ENCODE measurements at places on chromosomes 3 and 15.

DNA sequence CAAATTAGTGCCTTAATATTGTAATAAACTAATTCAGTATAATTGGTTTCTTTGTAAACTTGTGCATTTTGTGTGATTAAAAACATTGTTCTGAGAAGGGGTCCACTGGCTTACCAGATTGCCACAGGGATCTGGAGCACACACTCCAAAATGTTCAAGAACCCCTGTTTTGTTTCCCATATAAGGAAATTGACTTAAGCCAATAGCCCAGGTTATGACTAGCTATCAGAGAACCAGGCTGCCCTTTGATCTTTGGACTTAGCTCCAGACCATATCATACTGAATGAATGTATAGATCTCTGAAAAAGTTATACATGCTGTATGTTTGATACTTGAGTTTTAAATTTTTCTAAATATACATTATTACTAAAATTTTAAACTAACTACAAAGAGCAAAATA lies 91.7 kb downstream of the NPTN start:
- DNase-seq, result no peak

DNA sequence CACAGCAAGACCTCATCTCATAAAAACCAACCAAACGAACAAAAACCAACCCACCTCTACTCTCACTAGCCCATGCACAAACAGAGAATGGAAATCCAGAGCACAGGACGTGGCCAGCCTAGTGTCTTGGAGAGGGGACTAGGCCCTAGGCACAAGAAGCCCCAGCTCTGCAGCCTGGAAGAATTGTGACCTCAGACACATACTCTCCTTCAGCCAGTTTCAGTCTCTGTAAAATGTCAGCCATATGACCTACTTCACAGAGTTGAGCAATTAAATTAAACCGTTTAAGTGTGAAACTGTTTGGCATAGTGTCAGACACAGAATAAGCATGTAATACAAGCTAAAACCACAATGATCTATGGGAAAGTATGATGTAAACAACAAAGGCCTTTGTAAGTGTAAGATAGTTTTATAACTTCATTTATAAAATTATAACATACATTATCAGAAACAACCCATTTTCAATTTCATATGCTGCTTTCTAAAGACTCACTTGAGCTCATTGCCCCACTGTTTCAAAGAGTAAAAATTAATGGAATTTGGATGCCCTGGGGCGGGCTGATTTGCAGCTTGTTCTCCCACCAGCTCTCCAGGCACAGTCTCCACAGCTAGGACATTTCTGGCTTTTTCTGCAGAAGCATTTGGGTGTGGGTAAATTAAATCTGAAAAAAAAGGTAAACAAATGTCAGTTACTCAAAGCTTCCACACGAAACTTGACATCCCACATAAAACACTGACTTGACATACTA lies 32.9 kb downstream of the TBC1D2B start:
- no peak for DNase-seq

DNA sequence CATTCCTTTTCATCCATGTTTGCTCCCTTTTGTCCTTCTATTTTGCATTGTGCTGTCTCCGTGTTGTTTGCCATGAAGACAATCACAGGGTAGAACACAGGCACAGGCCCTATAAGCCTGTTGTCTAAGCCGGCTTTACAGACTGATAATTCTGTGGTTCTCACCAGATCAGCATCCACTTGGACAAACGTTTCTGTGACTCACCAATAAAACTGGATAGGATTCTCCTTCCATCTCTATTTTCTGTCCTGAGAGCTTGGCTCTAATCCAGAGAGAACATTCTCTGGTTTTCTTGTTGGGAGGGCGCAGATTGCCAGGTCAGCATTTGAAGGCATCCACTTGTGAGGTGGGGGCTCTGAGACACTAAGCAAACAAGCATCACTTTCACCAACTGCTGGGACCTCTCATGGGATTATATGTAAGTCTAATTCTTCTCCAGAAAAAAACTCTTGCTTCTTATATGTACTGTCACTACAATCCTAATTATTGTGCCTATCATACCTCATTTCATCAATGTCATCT lies 101.6 kb downstream of the ERC2 start:
- DNase-seq, result no peak

- DNase-seq, result no peak
These were observed 119.5 kb downstream of the FRMD5 start for GRCh38 chr15:44075535-44075934.

DNA sequence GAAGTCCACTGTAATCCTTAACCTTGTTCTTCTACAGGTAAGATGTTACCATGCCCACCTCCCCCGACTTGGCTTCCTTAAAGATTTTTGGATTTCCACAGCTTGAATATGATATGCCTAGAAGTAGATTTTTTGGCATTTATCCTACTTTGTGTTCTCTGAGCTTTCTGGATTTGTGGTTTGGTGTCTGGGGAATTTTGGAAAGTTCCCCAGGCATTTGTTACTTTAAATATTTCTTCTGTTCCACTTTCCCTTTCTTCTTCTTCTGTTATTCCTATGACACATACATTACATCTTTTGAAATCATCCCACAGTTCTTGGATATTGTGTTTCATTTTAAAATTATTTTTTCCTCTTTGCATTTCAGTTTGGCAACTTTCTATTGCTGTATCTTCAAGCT lies 122.1 kb upstream of the TMEM108 start:
- no peak for DNase-seq

GRCh38 chr15:70493787-70494516 lies 269.4 kb downstream of the UACA start:
- no peak for DNase-seq

DNA sequence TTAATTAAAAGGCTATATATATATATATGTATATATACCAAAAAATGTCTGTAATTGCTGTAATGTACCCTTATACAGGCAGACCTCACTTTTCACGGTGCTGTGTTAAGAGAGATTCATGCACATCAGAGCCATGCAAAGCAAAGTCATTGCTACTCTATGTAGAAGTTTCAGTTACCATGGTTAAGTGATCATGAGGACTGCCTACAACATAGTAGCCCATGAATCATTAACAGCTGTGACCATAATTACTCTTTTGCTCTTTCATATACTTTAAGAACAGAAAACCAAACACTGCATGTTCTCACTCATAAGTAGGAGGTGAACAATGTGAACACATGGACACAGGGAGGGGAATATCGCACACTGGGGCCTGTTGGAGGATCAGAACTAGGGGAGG lies 225.3 kb upstream of the EPHA3 start:
- DNase-seq, result no peak

DNA sequence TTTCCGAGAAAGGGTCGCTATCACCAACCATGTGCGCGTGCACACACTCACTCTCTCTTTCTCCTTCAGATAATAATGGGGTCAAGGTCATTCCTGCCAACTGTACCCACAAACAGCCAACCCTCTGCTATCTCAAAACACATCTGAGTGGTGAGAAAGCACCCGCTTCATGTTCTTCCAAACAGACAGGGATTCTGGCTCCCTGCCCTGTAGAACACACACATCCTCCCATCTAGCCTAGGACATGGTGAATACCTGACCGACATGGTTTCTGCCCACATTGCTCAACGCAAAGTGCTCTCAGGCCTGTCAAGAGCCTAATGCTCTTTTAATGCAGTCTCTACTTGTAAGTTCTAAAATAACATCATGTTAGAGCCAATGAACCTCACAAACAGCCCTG lies 302.2 kb downstream of the FOXP1 start:
- DNase-seq, result no peak

DNA sequence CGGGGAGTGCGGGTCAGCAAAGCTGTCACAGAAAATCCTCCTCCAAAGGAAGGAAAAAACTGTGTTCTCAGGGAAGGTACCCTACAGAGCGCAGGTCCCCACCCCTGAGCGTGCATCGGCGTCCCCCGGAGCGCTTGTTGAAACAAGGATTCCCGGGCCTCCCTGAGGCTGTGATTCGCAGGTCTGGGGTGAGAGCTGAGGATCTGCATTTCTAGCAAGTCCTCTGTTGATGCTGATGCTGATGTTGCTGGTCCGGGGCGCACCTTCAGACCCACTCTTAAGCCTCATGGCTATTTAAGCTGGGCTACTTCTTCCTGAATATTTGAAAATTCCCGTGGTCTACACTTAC lies 226.2 kb upstream of the IGF1R start:
- no peak for DNase-seq

DNA sequence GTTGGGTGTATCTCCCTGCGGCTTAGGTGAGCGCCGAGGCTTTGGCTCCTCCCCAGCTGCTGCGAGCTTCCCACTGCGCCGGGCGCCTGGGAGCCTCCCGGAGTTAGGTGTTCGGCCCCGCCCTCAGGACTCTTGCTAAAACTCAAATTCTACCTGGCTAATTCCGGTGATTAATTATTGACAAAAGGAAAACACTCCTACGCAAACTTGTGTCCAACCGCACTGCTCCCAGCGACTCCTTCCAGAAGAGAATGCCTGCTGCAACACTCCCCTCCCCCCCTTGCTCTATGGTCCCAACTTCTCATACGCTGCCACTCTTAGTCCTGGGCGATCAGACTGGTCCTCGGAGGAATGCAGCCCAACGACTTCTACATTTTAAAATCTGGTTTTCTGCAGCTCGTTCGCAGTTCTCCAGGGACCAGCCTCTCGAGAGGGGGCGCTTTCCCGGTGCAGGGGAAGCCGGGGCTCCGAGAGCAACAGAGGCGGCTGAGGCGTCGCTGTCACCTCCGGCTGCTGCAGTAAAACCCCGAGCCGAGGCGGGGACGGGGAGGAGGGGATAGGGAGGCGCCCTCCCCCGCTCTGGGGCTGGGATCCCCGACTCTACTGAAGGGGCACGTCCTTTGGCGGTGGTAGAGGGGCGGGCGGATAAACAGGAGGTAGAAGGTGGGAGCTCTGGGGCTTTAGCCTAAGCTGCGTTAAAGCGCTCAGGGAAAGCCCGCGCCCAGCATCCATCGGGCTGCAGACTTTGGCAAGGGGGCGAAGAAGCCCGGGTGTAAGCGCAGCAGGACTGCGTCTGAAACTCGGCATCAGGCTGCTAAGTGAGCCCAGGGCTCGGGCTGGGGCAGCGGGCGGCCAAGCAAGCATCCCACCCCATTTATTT lies at the start of gene SPTSSB:
Gene SPTSSB, minus strand, starts transcription at position 77 of the 880 bp plus-strand sequence. CDS start 25,194 bp downstream, outside the sequence.
- DNase-seq, result no peak

- DNase-seq, result no peak
These were observed 42.5 kb downstream of the MEIS2 start for GRCh38 chr15:37057831-37058230.

- DNase-seq, result no peak
These were observed 4.4 kb downstream of the KCTD6 start for GRCh38 chr3:58496206-58496857.

- no peak for DNase-seq
These were observed 5.4 kb downstream of the NDUFB4 start for GRCh38 chr3:120601554-120601953.

GRCh38 chr15:61076598-61077170 lies 152.4 kb downstream of the RORA start:
- no peak for DNase-seq
